ENCODE measurements at places on chromosomes 13 and 19.

GRCh38 chr13:20354722-20355121, 122.6 kb upstream of the GJB6 start:
- H3K4me3 ChIP-seq: no peak overlapping the region
- no peak for DNase-seq
- H3K36me3 ChIP-seq: no peaks in the 10 kb centered on the region
- H3K27ac ChIP-seq: no peak overlapping the region

GRCh38 chr13:97058926-97059325, 64.7 kb upstream of the OXGR1 start:
- no peaks in the 10 kb centered on the region for H3K27me3 ChIP-seq
- H3K4me3 ChIP-seq: no peak overlapping the region
- H3K36me3 ChIP-seq: no peaks in the 10 kb centered on the region
- H3K4me1 ChIP-seq: peaks cover 5% of the 10 kb centered on the region
- H3K27ac ChIP-seq: no peak overlapping the region

- no peaks in the 10 kb centered on the region for H3K36me3 ChIP-seq
- no peak for DNase-seq
- no peaks in the 10 kb centered on the region for H3K4me1 ChIP-seq
These were observed 482.7 kb downstream of the SLITRK6 start for GRCh38 chr13:85316506-85317025.

DNA sequence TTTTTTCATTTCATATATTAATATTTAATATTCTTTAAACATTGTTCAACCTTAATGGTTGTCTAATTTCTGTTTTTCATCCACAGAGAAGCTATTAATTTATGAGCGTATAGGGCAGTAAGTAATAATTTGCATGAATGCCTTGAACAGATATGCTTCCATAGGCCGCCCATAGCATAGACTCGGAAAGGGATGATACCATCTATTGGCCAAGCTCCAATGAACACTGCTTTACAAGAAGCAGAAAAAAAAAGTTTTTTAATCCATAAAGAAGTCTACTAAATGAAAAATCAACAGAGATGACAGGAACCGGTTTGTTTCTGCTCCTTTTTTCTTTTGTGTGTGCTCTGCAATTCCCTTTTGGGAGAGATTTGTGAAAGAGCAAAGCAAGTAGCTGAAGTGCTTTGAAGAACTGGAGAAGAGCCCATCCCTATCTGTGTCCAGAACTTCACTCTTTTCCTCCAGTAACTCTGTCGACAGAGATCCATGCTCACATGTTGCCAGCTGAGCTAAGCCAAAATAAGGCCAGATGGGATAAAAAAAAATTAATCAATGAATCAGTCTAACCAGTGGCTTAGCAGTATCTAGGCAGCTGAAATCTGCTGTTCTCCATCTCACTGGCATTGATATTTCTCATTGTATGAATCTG, 215.9 kb upstream of the SOX21 start:
- no peak for DNase-seq
- no peak overlapping the region for H3K4me3 ChIP-seq
- no peak overlapping the region for H3K27ac ChIP-seq
- no peaks in the 10 kb centered on the region for H3K4me1 ChIP-seq
- no peaks in the 10 kb centered on the region for H3K36me3 ChIP-seq
- no peaks in the 10 kb centered on the region for H3K27me3 ChIP-seq

- H3K4me3 ChIP-seq: no peak overlapping the region
- H3K4me1 ChIP-seq: no peaks in the 10 kb centered on the region
- no peaks in the 10 kb centered on the region for H3K36me3 ChIP-seq
- no peak overlapping the region for H3K27ac ChIP-seq
- DNase-seq: no peak
These were observed 905.7 kb upstream of the SLITRK5 start for GRCh38 chr13:86765462-86765861.

DNA sequence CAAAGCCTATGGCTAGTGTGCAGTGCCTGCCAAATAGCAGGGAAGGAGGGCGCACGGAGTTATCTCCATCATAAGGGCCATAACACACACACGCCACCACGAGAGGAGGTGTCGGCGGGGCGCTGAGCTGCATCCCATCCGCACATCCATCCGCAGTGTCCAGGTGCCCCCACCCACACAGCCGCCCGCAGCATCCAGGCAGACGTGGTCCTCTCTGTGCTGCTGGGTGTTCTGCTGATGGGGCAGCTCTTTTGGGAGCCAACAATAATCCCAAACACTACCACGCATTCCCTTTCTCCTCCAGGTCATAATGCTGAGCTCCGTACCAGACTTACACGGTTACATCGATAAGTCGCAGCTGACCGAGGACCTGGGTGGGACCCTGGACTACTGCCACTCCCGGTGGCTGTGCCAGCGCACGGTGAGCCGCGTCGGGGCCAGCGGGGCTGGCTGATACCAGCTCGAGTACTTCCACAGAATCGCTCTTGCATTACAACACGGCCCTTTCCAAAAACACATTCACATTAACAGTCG, 41.5 kb upstream of the F7 start:
- DNase-seq: no peak
- H3K4me3 ChIP-seq: no peak overlapping the region
- H3K27me3 ChIP-seq: no peaks in the 10 kb centered on the region
- H3K36me3 ChIP-seq: no peaks in the 10 kb centered on the region

GRCh38 chr19:17549085-17549740, 6.2 kb upstream of the COLGALT1 start:
- no peak overlapping the region for H3K4me3 ChIP-seq
- H3K27ac ChIP-seq: no peak overlapping the region
- no peak for DNase-seq
- peaks cover 10% of the 10 kb centered on the region for H3K4me1 ChIP-seq
- H3K36me3 ChIP-seq: no peaks in the 10 kb centered on the region
- no peaks in the 10 kb centered on the region for H3K27me3 ChIP-seq

DNA sequence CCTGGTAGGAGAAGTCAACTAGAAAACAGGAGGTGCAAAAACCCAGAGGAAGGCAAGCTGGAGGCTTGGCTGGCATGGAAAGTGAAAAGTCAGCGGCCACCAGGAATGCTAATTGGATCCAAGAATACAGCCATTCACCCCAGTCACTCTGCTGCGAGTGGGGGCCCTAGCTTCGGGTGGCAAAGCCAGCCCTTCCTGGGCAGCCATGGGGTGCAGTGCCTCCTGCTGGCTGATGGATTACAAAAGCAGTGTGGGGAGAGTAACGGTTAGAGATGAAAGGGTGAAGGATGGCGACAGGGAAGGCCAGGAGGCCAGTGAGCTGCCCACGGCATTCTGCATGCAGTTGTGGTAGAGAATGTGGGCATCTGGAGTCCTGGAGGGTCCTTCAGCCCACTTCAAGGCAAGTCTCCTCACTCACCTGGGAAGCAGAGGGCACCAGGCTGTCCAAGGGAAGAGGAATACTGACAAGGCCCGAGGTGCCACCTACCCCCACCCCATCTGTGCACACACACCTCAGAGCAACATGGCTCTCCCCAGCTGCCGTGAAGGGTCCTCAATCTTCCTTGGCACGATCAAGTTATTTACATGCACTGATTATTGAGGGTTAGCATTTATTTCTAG, 20.3 kb upstream of the EPHX3 start:
- peaks cover 41% of the 10 kb centered on the region for H3K4me1 ChIP-seq
- H3K36me3 ChIP-seq: peaks cover 27% of the 10 kb centered on the region
- DNase-seq: peak; percentile 77
- H3K27ac ChIP-seq: peak overlapping the region; percentile 100
- no peak overlapping the region for H3K4me3 ChIP-seq
- no peaks in the 10 kb centered on the region for H3K27me3 ChIP-seq

- H3K27me3 ChIP-seq: no peaks in the 10 kb centered on the region
- peaks cover 28% of the 10 kb centered on the region for H3K4me1 ChIP-seq
- no peaks in the 10 kb centered on the region for H3K36me3 ChIP-seq
- H3K27ac ChIP-seq: no peak overlapping the region
- H3K4me3 ChIP-seq: no peak overlapping the region
These were observed 24.2 kb downstream of the CEBPG start for GRCh38 chr19:33397536-33398360.

DNA sequence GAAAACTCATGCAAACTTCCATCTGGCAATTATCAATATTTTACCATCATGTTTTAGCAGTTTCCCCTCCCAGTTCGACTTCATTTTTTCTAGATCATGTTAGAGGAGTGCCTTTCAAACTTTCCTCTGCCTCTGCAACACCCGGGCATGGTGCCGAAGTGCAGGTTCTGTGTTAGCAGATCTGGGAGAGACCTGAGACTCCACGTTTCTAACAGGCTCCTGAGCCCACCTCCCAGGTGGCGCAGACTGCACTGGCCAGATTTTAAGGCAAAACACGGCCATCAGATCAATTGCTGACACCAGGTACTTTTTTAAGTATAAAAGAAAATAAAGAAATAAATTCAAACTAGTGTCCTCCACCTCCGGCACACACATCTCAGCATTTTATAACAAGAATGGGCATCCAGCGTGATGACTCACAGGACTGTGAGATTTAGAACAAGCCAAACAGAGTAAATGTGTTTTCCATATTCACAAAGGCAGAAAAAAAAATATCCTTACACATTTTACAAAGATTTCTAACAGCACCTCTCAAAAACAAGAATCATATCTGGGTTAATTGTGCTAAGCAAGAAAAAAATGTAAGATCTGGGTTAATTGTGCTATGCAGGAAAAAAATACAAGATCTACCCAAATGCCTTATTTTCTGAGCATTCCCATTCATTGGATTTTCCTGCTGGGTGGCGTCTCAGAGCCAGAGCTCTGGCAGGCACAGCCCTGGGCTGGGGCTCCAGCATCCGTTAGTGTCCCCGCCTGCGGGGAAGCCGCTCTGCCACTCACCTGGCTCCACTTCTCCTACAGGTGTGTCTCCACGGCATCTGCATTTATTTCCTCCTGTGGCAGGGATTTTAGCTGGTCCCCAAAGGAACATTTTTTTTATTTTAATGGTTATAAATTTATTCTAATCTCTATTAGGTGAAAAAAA, 127.9 kb upstream of the SOX1 start:
- H3K36me3 ChIP-seq: no peaks in the 10 kb centered on the region
- H3K4me3 ChIP-seq: no peak overlapping the region
- H3K27ac ChIP-seq: no peak overlapping the region

GRCh38 chr13:46896341-46897137, at the start of gene HTR2A:
Gene HTR2A (minus strand): TSS chr13:46897053. CDS start chr13:46895906, 1,147 bp downstream.
- H3K27ac ChIP-seq: peak within 1 kb of the TSS; percentile 37
- peak; percentile 72 for DNase-seq
- no peaks in the 10 kb centered on the region for H3K36me3 ChIP-seq
- H3K4me3 ChIP-seq: peak within 1 kb of the TSS; percentile 96
- no peaks in the 10 kb centered on the region for H3K27me3 ChIP-seq
- H3K4me1 ChIP-seq: peaks cover 32% of the 10 kb centered on the region

Data from GM23248 (cell line).